Prostate gland (tissue), 2 donors: ENCODE measurements at places on chromosomes 6 and 20.
A peak's percentile ranks its signal among the peaks of the same experiment; 100 is the strongest.

DNA sequence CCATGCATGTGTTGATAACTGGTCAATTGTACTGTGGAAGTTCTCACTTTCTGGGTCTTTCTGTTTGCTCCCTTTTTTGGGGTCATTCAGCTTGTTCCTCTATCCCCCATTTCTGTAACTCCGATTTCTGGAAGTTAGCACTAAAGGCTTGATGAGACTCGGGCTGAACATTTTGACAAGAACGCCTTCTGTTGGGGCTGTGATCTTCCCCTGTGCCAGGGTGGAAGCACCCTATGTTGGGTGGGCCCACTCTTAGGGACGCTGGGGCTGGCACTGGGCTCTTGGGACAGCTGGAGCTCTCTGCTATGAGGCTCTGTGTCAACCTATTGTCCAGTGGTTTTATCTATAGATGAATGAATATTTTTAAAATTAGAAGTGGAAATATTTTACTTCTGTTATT, 60.1 kb upstream of the FRMD1 start:
- DNase-seq, result peak; percentile 0

DNA sequence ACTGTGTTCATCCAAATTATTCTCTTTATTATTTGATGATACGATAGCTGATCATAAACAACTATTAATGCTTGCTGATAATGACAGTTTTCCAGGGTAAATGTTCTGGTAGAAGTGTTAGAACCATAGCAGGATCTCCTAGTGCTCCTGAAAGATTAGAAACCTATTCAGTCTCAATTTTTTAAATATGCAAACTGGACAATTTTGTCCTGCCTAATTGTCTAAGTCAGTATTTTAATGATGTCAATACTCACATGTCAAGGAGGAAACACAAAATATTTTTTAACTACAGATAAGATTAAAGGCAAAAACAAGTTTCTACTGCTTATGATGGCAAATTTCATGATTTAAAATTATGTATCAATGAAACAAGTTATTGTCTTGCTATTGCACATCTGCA, 233.9 kb downstream of the RFPL4B start:
- no peak for DNase-seq

- no peak for DNase-seq
Observed at GRCh38 chr6:19805129-19805481, 32.1 kb upstream of the ID4 start.

GRCh38 chr20:48431653-48432493, 395.9 kb downstream of the PREX1 start:
- DNase-seq, result no peak

- DNase-seq, result no peak
Observed at GRCh38 chr6:144997996-144998395, 712.9 kb downstream of the UTRN start.

- no peak for DNase-seq
Observed at GRCh38 chr20:25466846-25467245, 59.4 kb downstream of the GINS1 start.

DNA sequence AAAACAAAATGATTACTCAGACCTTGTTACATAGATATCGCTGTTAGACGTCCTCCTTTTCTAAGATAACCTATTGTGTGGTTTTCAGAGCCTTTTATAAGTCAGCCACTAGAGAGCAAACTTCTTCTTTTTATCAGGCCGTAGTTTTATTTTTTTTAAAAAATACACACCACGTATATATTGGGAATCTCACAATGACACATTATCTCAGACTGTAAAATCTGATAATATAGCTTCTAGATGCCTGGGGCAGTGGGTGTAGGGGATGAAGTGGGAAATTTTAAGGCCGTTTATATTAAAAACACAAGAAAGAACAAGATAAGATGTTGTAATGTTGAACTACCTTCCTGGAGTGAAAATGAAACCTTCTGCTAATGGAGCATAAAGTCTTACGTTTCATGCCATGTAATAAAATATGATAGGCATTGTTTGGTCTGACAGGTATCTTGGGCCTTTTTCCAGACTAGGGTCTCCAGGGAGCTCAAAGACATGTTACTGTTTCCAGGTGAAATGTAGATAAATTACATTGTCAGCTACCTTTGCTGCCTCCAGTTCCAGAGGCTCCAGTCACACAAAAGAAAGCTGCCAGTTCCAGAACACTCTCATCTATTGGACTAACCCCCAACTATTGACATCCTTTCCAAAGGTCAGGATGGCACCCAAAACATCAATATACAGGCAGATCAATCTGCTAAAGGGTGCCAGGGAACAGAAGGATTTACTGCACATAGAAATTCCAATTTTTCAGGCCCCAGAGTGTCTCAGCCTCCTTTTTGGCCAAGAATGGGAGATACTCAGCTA, 130.2 kb upstream of the AKIRIN2 start:
- DNase-seq, result no peak

GRCh38 chr20:14889496-14890255, 552.3 kb upstream of the FLRT3 start:
- DNase-seq, result no peak

DNA sequence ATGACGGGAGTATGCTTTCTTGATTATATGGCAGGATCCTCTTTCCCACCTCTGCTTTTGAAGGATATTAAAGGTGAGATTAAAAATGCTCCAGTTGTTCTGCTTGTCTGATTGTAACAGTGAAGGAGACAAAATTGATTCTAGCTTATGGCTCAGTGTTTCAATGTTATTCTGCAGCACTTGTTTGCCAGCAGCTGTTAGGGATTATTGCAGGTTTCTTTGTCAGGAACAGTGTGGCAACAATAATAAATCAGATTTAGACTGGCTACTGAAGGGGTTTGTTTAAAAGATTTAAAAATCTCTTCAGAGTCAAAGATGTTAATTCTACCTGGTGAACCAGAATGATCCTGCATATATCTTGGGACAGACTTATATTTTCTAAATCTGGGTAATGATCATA, 126.9 kb downstream of the LAMA2 start:
- DNase-seq, result no peak

- DNase-seq, result no peak
Observed at GRCh38 chr6:106749609-106750008, 120.2 kb downstream of the QRSL1 start.

DNA sequence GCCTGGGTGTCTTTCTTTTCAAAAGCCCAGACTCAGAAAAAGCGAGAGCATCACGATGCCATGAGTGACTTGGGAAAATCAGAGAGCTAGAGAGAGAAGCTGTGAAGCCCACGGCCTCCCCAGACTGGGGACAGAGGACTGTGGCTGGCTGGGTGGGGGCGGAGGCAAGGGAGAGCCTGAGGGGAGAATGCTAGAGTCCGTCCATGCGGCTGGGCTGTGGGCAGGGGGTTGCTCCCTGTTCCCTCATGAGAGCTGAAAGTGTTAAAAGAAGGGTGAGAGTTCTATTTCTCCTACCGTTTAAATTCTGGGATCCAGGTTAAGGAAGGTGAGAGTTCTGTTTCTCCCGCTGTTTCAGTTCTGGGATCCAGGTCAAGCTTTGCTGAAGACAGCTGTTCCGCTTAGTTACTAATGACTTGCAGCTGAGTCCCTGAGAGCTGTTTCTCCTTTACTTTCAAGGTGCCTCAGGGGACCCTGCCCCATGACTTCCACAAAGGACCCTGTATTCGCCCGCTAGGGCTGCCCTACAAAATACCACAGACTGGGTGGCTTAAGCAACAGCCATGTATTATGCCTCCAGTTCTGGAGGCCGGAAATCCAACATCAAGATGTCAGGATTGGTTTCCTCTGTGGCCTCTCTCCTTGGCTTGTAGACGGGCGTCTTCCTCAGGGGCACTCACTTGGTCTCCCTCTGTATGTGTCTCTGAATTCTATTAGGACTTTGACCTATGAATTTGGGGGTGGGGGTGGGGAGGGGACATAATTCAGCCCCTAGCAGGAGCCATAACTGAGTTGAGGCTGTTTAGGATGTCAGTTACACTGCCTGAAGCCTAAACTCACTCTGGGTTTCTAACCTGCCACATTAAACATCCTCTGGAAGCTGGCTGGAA, 127.0 kb downstream of the PXDC1 start:
- no peak for DNase-seq

DNA sequence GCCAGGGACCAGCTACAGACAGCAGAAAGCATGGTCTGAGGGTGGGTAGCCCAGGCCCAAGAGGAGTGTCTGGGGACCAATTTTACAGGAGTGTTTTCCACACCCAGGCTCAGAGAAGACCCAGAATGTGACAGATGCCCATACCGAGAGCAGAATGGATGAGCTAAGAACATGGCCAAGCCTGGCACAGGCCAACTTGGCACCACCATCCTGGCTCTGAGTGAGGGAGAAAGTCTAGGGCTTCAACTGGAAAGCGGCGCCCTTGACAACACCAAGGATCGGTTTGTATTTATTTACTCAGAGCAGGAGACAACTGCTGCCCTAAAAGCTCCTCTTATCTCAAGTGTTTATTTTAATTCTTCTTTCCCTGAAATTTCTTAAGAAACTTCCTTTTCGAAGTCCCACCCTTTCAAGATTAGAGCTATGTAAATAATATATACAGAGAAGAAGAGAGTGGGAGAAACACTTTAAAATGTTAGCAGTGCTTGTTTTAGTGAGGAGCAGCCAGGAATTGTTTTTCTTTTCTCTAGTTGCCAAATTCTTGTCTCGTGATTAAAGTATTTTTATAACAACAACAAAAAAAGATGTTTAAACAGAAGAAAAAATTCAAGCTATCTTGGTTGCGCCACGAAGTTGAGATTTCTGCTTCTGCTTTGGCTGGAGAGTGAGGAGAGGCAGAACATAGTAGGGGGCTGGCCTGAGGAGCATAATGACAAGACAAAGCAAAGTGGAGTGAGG, 16.2 kb downstream of the TNXB start:
- no peak for DNase-seq
